Breast epithelium (tissue), 4 donors: ENCODE measurements at places on chromosomes 1 and 21. TPM values are rescaled to one million over a fixed set of nuclear protein-coding genes. Genes with fewer than 3 reads are reported as not detected.

- no peak overlapping the region for H3K27ac ChIP-seq
- no peak for DNase-seq
- H3K4me3 ChIP-seq = no peak overlapping the region
- no peaks in the 10 kb centered on the region for H3K36me3 ChIP-seq
Measured at GRCh38 chr1:205650241-205650640, 18.4 kb upstream of the ELK4 start.

- no peak for DNase-seq
- H3K4me3 ChIP-seq = no peak overlapping the region
- peaks cover 18% of the 10 kb centered on the region for H3K36me3 ChIP-seq
- H3K27me3 ChIP-seq = no peaks in the 10 kb centered on the region
Measured at GRCh38 chr1:155950829-155951228, 9.4 kb downstream of the RXFP4 start.

DNA sequence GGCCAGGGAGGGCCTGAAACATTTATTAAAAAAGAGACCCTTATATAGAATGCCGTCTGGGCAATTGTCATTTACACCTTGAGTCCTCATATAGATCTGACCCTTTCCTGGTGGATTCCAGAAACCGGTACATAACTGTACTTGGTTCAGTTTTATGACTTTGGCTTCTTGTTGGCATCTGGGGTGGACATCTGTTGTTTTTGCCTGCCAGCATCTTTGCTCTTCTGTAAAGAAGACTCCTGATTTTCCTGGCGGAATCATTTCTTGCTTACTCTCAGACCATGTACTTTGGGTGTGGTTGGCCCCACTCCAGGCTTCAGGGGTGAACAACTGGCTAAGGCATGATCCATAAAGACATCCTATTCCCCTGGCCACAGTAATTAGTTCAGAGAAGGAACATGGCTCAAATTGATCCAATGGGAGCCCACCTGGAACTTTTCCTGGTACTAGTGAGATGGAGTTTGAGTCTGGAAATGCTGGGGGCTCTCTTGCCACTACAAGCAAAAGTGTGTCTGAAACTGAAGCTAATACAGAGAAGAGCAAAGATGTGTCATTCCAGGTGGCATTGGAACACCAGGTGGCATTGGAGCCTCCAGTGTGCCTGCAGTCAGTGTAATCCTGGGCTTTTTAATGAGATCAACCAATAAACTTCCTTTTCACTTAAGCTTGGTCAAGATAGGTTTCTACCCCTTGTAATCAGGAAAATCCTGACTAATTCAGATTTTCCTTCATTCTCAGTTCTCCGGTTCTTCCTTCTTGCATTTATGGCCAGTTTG is 332.5 kb upstream of the CAMK1G start:
- H3K27me3 ChIP-seq = no peaks in the 10 kb centered on the region
- no peaks in the 10 kb centered on the region for H3K36me3 ChIP-seq
- no peak overlapping the region for H3K4me3 ChIP-seq
- no peak for DNase-seq
- no peak overlapping the region for H3K27ac ChIP-seq
- H3K4me1 ChIP-seq = no peaks in the 10 kb centered on the region

- H3K4me3 ChIP-seq = no peak overlapping the region
- H3K27ac ChIP-seq = no peak overlapping the region
- no peaks in the 10 kb centered on the region for H3K36me3 ChIP-seq
- H3K4me1 ChIP-seq = no peaks in the 10 kb centered on the region
Measured at GRCh38 chr1:31745096-31745945, 18.8 kb downstream of the ADGRB2 start.

The PRELP gene
- total RNA-seq = 42.0 TPM

DNA sequence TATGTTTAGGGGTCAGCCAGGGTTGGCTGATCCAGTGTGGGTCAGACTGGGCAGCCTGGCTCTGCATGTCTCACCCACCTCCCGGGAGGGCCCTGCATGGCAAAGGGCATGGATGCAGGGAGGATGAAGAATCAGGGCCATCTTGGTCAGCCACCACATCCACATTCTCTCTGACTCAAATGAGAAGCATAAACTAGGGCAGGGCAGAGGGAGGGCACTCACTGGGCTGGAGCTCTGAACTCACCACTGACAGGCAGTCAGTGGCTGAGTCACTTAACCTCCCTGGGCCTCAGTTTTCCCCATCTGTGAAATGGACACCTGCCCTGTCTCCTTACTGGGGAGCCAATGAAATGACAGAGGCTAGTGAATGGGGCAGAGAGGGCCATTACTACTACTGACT is 4.3 kb upstream of the CELA2A start:
- H3K27ac ChIP-seq = no peak overlapping the region
- no peaks in the 10 kb centered on the region for H3K36me3 ChIP-seq
- H3K4me3 ChIP-seq = no peak overlapping the region

The ZBTB7B gene
- 45.6 TPM for total RNA-seq

The WDR77 gene
- 30.2 TPM for total RNA-seq

GRCh38 chr1:111630567-111630966 is 11.0 kb downstream of the RAP1A start:
- no peak overlapping the region for H3K4me3 ChIP-seq
- no peaks in the 10 kb centered on the region for H3K36me3 ChIP-seq
- DNase-seq = no peak
- H3K27me3 ChIP-seq = no peaks in the 10 kb centered on the region

The DPYD gene
- 56.4 TPM for total RNA-seq

- H3K27ac ChIP-seq = no peak overlapping the region
- DNase-seq = no peak
- peaks cover 9% of the 10 kb centered on the region for H3K4me1 ChIP-seq
- H3K4me3 ChIP-seq = no peak overlapping the region
Measured at GRCh38 chr1:44988531-44989156, 2.2 kb upstream of the EIF2B3 start.

- H3K4me3 ChIP-seq = no peak overlapping the region
- H3K27ac ChIP-seq = no peak overlapping the region
- H3K27me3 ChIP-seq = no peaks in the 10 kb centered on the region
- no peaks in the 10 kb centered on the region for H3K4me1 ChIP-seq
- H3K36me3 ChIP-seq = no peaks in the 10 kb centered on the region
Measured at GRCh38 chr1:101344745-101345144, 107.9 kb downstream of the S1PR1 start.

- no peaks in the 10 kb centered on the region for H3K36me3 ChIP-seq
- H3K27ac ChIP-seq = no peak overlapping the region
- DNase-seq = no peak
- no peaks in the 10 kb centered on the region for H3K27me3 ChIP-seq
- H3K4me3 ChIP-seq = no peak overlapping the region
Measured at GRCh38 chr1:71828431-71829012, 453.8 kb downstream of the NEGR1 start.

The ITPKB gene
- total RNA-seq = 24.0 TPM

DNA sequence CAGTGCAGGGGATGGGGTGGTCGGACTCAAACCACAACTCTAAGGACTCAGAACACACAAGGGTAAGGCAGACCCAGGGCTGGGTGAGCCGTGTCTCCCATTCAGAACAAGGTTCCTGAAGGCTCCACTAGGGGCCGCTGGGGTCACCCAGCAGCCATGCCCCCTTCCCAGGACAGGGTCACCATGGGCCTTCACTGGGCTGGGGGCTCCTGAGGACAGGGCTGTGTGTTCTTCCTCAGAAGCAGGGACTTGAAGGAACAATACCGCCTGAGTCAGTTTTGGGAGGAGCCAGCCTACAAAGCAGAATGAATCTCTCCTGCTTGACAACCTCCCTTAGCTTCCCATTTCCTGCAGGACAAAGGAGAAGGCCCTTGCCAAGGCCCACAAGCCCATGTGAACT is 15.4 kb downstream of the RIMS3 start:
- DNase-seq = no peak
- no peaks in the 10 kb centered on the region for H3K4me1 ChIP-seq
- no peaks in the 10 kb centered on the region for H3K27me3 ChIP-seq
- no peak overlapping the region for H3K4me3 ChIP-seq

GRCh38 chr1:88983791-88984559 is 8.5 kb downstream of the KYAT3 start:
- no peak for DNase-seq
- H3K27ac ChIP-seq = peak overlapping the region; percentile 82
- peak overlapping the region; percentile 7 for H3K4me3 ChIP-seq
- no peaks in the 10 kb centered on the region for H3K4me1 ChIP-seq
- no peaks in the 10 kb centered on the region for H3K27me3 ChIP-seq
- no peaks in the 10 kb centered on the region for H3K36me3 ChIP-seq

The PARK7 gene
- 205 TPM for total RNA-seq

The DNM3 gene
- total RNA-seq = 6.6 TPM

The RNU1-4 gene
- total RNA-seq = under 0.01 TPM

The UQCRHL gene
- 1.2 TPM for total RNA-seq

DNA sequence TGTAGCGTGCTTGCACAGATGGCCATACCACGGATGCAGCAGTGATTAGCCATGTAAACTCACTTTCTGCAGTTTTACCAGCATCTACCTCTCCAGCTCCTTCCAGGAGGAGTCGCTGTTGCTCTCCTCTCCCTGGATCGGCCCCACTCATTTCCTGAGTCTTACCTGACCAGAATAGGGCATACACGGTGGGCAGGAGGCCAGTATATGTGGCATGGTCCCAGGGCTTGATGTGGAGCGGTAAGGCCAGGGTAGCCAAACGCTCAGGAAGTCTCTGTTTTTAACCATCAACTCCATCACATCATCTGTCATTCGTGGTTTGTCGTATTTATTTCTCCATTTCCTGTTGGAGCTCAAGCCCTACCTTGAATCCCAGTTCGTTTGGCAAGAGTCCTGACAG is 163.4 kb upstream of the USP24 start:
- no peaks in the 10 kb centered on the region for H3K36me3 ChIP-seq
- no peaks in the 10 kb centered on the region for H3K27me3 ChIP-seq
- DNase-seq = no peak
- no peaks in the 10 kb centered on the region for H3K4me1 ChIP-seq

DNA sequence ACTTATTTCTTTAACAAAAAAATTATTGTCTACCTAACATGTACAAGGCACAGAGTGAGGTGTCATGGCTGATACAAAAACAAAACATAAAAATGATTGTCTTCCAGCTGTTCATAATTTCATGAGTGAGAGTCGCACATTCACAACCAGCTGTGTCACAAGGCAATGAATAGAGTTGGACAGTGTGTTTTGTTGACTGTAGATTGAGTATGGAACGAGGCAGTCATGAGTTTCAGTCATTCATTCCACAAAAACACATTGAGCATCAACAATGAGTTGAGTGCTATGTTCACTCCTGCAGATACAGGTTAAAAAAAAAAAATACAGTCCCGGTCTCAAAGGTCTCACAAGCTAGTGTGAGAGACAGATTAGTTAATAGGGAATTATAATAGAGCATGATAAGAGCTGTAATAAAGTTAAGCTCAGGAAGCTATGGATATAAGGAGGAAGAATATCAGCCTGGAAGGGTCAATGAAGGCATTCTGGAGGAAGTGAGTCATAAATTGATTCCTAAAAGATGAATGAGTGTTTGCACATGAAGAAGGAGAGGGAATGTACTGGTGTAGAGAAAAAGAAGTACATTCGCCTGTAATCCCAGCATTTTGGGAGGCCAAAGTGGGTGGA is 47.8 kb upstream of the ARHGAP29 start:
- no peak overlapping the region for H3K27ac ChIP-seq
- H3K36me3 ChIP-seq = no peaks in the 10 kb centered on the region
- H3K4me3 ChIP-seq = no peak overlapping the region
- no peak for DNase-seq
- no peaks in the 10 kb centered on the region for H3K27me3 ChIP-seq
- no peaks in the 10 kb centered on the region for H3K4me1 ChIP-seq

DNA sequence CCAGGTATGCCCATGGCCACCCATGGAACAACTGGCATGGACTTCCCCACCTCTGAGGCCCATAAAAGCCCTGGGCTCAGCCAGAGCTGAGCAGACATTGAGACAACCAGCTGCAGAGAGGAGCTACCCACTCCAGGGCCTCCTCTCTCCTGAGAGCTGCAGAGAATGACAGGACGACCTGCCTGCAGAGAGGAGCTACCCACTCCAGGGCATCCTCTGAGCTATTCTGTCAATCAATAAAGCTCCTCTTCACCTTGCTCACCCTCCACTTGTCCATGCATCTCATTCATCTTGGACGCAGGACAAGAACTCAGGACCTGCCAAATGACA is 43.4 kb downstream of the MATN1 start:
- H3K4me1 ChIP-seq = peaks cover 5% of the 10 kb centered on the region
- no peaks in the 10 kb centered on the region for H3K36me3 ChIP-seq
- H3K27ac ChIP-seq = no peak overlapping the region
- no peak overlapping the region for H3K4me3 ChIP-seq
- H3K27me3 ChIP-seq = peaks cover 10% of the 10 kb centered on the region

The OPN3 gene
- total RNA-seq = 16.1 TPM

- H3K27me3 ChIP-seq = no peaks in the 10 kb centered on the region
- H3K36me3 ChIP-seq = no peaks in the 10 kb centered on the region
- no peak overlapping the region for H3K27ac ChIP-seq
- no peak overlapping the region for H3K4me3 ChIP-seq
- H3K4me1 ChIP-seq = no peaks in the 10 kb centered on the region
Measured at GRCh38 chr1:6167391-6168303, 12.5 kb downstream of the CHD5 start.
